NB4 (cell line): ENCODE measurements at places on chromosomes 2 and 18.
A peak's percentile ranks its signal among the peaks of the same experiment; 100 is the strongest.

GRCh38 chr2:234887195-234887594, 64.6 kb upstream of the SH3BP4 start:
- DNase-seq: no peak

GRCh38 chr2:217683106-217683870, 319.5 kb downstream of the TNS1 start:
- DNase-seq: no peak

- no peak for DNase-seq
Measured at GRCh38 chr2:116754381-116755101, 1060.0 kb upstream of the DDX18 start.

DNA sequence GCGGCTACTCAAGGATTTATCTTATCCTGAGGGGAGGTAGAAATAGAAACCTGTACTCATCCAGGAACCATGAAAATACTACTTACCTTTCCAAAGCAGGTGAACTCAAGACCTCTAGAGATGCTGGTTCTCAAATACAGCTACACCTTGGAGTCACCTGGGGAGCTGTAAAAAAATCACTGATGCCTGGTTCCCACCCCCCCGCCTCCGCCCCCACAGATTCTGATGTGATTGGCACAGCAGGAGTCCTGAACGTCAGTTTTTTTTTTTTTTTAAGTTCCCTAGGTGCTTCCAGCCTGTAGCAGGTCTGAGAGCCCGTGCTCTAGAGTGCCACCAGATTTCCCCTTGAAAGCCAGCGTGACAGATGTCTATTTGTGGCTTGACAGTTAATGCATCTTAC, 113.6 kb downstream of the MRO start:
- DNase-seq: no peak

GRCh38 chr2:223108351-223109050, 56.5 kb downstream of the KCNE4 start:
- peak; percentile 25 for DNase-seq

DNA sequence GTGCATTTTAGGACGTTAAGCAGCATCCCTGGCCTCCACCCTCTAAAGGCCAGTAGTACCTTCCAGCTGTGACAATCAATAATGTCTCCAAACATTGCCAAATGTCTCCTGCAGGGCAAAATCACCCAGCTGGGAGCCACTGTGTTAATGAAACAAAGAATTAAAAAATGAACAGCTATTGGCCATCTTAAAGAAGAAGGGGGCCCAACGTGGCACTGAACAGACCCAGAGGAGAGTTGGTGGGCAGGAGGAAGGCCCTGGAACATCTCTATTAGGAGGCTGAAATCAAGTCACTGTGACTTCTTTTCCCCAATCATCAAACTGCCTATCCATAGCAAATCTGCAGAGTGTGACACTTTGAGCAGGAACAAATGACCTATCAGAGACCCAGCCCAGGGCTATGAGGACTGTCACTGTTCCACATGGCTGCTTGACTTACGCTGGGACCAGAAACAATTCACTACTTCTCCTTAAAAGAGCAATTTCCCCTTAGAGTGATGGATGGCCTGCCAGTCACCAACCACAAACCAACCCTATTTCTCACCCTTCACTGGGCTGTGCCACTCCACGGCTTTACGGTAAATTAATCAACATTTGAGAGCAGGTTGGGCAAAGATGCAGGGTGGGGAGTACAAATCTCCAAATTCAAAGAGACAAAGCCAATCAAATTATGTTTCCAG, 35.2 kb upstream of the TEX51 start:
- no peak for DNase-seq

DNA sequence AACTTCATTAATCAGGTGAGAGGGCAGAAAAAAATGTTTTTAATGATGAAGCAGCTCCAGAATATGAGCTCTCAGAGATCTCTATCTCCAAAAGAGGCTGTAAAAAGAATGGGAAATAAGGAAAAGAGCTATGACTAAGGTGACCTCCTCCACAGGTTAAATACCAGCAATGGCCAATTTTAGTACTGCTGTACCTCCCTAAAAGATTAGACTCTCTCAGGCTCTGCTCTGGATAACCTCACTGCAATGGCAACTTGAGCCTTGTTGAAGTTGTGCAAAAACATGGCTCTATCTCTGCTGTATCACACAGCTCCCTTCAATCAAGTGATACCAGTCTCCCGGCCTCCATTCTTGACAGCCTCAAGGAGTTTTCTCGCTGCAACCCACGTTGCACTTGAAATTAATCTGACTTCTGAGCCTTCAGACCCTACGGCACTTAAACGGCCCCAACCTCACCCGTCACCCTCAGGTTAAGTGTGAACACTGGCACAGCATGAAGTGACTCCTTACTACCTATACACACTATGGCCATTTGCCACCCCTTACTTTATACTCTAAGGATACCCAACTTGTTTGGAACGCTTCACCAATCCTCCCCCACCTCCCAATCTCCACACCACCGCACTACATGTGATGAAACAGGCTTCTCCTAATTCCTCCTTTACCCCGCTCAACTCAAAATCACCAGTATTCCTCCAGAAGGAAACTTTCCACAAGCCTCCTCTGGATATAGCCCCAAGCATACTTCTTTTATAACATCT, 36.3 kb downstream of the SMAD2 start:
- DNase-seq: no peak

- DNase-seq: peak; percentile 86
Measured at GRCh38 chr2:73983322-73984202, 1.1 kb upstream of the TET3 start.

DNA sequence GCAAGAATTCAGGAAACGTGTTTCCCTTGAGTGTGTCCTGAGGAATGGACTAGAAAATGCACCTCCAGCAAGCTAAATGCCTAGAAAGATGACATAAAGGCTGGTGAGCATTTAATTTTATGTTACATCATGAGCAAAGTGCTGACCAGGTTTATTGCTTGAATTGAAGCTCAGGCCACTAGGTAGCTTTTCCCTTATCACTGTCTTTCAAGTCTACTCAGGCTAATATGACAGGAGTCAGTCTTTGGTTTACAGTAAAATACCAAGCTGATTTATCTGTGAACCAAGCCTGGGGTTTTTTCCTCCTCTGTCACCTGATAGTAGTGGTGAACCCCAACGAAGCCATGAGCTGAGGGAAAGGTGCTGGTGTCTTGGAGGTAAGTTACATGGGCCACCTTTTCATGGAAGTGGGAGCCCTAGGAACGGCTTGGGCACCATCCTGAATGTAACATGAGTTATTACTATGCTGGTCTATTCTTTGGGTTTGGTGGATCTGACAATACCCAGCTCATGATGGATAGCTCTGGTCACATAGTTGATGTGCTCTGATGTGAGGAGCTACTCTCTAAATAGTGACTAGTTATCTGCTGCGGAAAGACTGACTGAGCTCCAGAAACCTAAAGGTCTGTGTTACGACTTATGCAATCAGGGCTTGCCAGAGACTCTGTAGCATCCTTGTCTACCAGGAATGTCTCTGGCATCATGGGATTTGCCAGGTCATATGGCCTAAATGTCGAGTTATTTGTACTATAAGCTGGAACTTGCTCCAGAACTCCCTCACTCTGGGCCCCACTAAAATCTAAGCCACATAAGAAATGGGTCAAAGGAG, 39.8 kb downstream of the NUP35 start:
- DNase-seq: no peak

DNA sequence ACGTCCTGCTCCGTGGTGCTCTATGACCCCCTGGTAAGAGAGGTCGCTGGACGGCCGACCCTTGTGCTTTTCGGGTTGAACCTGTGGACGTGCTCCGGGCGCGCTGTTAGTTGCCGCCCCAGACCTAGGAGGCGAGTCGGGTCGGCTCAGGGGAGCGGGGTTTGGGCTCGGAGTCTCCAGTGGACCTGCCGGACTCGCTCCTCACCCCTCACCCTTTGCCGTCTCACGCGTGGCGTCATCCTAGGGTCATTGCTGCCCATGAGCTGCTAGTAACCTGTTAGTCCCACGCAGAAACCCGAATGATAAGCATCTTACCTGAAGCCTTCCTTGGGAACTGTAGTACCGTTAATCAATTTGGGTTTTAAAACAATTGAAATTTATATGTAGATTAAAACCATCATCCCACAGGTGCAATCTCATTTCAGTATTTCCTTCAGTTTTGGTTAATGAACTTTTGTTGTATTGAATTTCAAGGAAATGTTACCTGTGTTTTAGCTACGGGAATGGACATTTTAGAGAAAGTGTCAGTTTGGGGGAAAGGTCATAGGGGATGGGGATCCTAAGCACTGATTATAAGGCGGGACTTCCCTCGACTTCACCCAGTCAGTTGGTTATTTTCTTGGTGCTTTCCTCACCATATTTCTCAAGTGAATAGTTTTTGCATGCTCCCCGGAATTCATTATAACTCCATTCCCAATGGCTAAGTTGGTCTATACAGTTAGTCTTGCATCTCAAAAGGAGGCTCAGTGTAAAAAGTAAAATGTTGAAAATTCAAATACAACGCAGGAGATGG, 536 bp downstream of the ELP2 start:
- peak; percentile 19 for DNase-seq

DNA sequence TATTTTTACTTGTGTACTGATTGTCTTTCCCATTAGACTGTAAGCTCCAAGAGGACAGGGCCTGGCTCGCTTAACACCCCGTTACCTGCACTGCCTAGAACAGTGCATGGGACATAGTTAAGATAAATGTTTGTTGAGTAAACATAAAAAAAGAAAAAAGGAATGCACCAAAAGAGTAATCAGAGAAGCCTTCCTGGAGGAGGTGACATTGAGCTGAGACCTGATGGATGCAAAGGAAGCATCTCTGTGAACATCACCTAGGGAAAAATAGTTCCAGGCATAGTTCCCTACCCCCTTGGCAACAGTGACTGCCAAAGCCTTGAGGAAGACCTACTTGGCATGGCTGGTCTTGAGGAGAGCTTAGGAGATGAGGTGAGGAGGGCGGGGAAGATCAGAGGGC, 924 bp upstream of the TFCP2L1 start:
- no peak for DNase-seq

DNA sequence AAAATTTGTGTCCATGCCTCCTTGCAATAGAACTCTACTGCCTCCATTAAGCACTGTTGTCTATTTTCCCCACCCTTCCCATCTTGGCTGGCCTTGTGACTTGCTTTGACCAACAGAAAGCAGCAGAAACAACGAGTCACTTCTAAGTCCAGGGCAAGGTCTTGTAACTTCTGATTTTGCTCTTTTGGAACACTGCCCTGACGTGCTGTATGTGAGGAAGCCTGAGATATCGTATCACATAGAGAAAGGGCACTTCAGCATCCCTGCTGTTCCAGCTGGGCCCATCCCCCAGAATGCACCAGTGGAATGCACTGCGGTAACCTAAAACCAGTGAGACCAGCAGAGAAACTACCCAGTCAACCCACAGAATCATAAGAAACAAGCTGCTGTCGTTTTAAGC, 28.1 kb downstream of the NCKAP1 start:
- DNase-seq: peak; percentile 1

- no peak for DNase-seq
Measured at GRCh38 chr2:10493075-10493633, 45.0 kb upstream of the ODC1 start.

DNA sequence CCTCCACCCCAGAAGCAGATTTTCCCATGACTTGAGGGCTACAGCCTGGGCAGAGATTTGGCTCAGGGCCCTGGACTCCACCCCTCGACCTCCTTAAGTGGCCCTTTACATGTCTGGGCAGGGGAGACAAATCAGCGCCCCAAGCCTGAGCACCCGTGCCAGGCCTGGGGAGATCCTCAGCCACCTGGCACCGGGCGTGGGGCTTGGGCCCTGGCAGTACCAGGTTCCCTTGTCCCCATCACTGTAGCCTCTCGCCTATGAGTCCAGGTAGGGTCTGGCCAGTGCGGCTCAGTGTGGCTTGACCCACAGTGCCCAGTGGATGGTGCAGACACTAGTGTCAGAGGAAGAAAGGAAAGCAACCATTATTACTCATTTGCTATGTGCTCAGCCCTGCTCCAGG, 22.0 kb upstream of the DNMT3A start:
- DNase-seq: no peak

- peak; percentile 31 for DNase-seq
Measured at GRCh38 chr2:71067567-71068217, 756 bp upstream of the NAGK start.

- DNase-seq: peak; percentile 16
Measured at GRCh38 chr2:240384711-240385450, 50.6 kb upstream of the GPC1 start.

- DNase-seq: no peak
Measured at GRCh38 chr2:160077912-160078810, 15.7 kb upstream of the PLA2R1 start.

DNA sequence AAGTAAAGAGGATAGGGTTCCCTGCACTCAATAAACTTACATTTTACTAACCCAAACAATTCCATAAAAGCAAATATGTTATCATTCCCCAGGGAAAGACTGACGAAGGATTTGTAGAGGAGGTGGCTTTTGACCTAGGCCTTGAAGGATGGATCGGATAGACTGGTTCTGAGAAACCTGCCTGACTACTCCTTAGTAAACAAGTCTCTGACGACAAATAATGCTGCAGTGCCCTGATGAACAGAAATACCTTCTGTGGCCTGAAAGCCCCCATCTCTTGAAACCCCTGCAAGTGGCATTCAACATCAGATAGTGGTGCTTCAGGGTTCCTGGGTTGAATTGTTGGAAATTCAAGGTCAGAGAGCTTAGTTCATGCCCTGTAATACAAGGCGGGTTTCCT, 19.2 kb downstream of the PRKCE start:
- DNase-seq: no peak

DNA sequence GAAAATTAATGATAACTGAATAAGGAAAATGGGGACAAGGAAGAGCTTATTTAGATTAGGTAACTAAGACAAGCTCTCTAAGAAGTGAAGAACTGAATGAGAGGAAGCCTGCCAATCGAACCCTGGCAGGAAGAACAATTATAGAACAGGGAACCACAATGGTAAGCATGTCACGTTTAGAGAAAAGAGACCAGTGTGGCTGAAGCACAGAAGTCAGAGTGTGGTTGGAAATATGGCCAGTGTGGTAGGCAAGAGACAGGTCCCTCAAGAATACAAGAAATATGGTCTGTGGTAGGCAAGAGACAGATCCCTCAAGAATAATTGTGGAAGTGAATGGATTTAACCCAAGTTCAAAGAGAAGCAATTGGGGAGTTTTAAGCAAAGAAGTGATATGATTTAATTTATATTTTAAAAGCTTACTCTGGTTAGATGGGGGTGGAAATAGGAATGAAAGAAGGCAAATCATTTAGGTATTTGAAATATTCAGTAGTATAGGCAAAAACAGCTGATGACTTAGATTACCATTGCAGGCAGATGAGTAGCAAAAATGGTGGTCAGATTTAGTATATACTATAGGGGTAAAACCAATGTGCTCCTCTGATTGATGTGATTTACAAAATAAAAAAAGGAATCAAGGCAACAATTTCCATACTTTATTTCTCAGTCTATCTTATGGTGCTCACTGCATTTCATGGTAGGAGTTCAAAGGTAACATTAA, 38.8 kb upstream of the ERMN start:
- no peak for DNase-seq

GRCh38 chr18:76431437-76432273, 63.4 kb downstream of the ZNF516 start:
- no peak for DNase-seq
